Stimulated activated CD8-positive, alpha-beta memory T cell treated with anti-CD3 and anti-CD28 coated beads, Interleukin-12 subunit alpha, Interleukin-12 subunit beta, amount 100 ng/mL, for 4 hours (primary cell): ENCODE measurements at places on chromosomes 6 and 20.

DNA sequence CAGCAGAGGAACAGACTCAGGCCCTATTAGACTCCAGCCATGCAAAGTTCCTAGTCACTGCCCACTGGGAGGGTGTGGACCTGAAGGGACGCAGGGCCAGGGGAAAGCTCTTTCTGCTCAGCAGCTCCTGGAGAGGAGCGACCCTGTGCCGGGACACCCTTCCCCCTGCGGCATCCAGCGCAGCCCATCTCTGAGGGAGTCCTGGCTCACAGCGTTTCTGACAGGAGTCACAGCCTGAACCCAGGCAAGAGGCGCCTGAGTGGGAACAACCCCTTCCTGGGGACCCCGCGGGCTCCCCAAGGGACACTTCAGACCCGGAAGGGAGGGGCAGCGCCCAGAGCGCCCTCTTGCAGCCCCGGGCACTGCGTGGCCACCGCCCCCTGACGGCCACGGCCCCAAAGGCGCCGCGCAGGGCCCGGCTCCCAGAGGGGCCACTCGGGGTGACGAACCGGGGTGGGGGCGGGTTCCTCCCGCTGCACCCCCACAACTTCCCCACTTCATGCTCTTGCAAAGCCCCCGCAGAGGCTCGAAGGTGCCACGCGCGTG is 862 bp downstream of the UCKL1 start:
- no peak for DNase-seq

DNA sequence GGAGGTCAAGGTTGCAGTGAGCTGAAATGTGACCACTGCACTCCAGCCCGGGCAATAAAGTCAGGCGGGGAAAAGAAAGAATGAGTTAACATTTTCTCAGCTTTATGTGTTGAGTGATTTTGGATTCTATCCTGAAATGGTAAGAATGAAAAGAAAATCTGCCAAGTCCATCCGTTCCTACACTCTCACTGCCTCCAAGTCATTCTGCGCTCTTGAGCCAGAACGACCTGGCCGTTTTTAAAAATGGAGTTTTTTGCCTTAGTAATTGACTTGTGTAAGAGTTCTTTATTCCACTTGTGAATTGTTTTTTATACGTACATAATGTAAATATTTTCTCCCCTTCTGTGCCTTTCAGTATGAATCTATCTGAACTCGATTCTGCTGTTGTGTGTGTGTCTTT is 28.7 kb downstream of the DNAJC5 start:
- DNase-seq = no peak

GRCh38 chr20:63114006-63114692 is 101.8 kb downstream of the YTHDF1 start:
- DNase-seq = no peak

DNA sequence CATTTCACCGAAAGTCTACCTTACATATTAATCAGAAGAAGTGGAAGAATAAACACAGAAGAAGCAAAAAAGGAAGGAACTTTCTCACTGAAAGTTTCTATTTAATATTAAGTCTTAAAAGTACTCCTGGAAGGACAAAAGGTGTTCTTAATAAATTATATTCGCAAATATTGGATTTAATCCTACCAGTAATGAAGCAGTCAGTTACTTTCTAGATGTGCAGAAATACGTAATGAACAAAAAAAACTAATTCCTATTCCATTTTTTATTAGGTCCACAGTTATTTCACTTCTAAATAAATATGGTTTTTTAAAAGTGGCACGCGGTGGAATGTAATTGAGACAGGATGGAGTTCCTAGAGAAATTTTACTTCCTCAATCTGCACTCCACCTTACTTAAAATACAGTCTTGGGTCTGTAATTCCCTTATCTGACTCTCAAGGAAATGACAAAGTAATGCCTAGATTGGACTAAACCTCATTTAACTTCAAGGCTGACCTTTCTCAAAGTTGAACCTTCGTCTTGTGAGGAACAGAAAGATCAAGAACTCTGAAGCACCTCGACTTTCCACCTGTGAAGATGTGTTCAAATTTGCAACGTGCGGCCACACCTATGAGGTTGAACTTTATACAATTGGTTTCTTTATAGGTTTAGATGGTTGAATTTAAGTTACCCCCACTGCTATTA is 1.1 kb upstream of the TRAM2 start:
- DNase-seq = no peak

GRCh38 chr20:37201827-37202162 is 22.4 kb upstream of the MROH8 start:
- DNase-seq = no peak

- no peak for DNase-seq
Observed at GRCh38 chr20:45508068-45508886, 7.1 kb downstream of the SPINT3 start.

- no peak for DNase-seq
Observed at GRCh38 chr20:44754554-44754953, 8.9 kb downstream of the KCNK15 start.
